ENCODE measurements at places on chromosomes 6 and 20. TPM values are rescaled to one million over a fixed set of nuclear protein-coding genes. Genes with fewer than 3 reads are reported as not detected.

GRCh38 chr6:1605004-1605892 lies 4.5 kb upstream of the FOXC1 start:
- no peaks in the 10 kb centered on the region for H3K36me3 ChIP-seq
- H3K27me3 ChIP-seq, result peaks cover 88% of the 10 kb centered on the region
- H3K4me1 ChIP-seq, result peaks cover 34% of the 10 kb centered on the region
- peak overlapping the region; percentile 30 for H3K4me3 ChIP-seq
- no peak for DNase-seq

The PTK7 gene
- total RNA-seq, result 40.2 TPM

The HRH3 gene
- 0.35 TPM for total RNA-seq

GRCh38 chr6:128889870-128890269 lies 6.9 kb downstream of the LAMA2 start:
- DNase-seq, result no peak
- H3K4me3 ChIP-seq, result no peak overlapping the region
- H3K4me1 ChIP-seq, result no peaks in the 10 kb centered on the region

The SIRPD gene
- total RNA-seq, result not detected

The CTAGE9 gene
- not detected for total RNA-seq

DNA sequence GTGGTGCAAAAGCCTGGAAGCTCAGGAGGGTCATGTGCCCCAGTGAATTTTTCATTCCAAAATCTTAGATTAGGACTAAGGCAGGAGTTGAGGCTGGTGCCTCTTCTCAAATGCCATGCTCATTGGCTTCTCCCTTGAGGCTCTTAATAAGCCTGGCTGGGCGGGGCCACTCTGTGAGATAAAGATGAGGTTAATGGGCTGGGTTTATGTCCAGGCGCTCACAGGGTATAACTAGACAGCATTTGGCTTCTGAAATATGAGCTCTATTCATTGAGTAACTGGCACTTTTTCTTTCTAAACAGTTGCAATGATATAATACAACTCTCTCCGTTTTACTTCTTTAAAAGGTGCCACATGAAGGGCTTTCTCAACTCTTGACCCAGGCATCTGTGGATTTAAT lies 156.3 kb downstream of the SCML4 start:
- H3K27me3 ChIP-seq, result no peaks in the 10 kb centered on the region
- peak overlapping the region; percentile 90 for H3K27ac ChIP-seq
- H3K4me3 ChIP-seq, result no peak overlapping the region

DNA sequence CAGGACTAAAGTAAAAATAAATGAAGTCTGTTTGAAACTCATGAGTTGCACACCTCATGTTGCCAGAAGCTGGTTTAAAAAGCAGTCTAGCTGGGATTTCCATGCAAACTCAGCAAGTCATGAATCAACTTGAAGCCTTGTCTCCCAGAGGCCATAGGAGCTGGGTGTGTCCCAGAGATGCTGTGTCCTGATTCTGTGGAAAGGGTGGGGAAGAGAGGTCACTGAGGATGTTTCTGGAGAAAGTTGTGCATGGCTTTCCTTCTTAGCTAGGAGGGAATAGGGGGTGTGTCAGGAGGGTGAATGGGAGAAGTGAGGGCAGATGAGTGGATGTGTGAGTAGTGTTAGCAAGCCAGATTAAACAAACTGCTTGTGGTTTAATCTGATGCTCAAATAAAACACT lies 111.3 kb downstream of the ADAT2 start:
- no peak overlapping the region for H3K4me3 ChIP-seq
- H3K36me3 ChIP-seq, result no peaks in the 10 kb centered on the region
- H3K27ac ChIP-seq, result no peak overlapping the region
- no peaks in the 10 kb centered on the region for H3K27me3 ChIP-seq

DNA sequence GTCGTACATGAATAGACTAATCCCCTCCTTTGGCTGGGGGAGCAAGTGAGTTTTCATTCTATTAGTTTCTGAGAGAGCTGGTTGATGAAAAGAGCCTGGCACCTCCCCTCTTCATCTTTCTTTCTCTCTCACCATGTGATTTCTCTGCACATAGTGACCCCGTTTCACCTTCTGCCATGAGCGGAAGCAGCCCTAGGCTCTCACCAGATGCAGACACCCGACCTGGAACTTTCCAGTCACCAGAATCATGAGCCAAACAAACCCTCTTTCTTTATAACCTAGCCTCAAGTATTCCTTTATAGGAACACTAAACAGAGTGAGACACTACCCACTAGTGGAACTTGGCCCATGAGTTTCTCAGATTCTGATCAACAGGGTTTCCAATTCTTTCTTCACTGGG lies 16.4 kb downstream of the OTOR start:
- no peak overlapping the region for H3K27ac ChIP-seq
- H3K36me3 ChIP-seq, result no peaks in the 10 kb centered on the region
- H3K27me3 ChIP-seq, result peaks cover 2% of the 10 kb centered on the region
- no peak overlapping the region for H3K4me3 ChIP-seq
- peaks cover 7% of the 10 kb centered on the region for H3K4me1 ChIP-seq
- no peak for DNase-seq

- no peaks in the 10 kb centered on the region for H3K36me3 ChIP-seq
- H3K27ac ChIP-seq, result no peak overlapping the region
- H3K4me3 ChIP-seq, result no peak overlapping the region
- no peaks in the 10 kb centered on the region for H3K4me1 ChIP-seq
- no peaks in the 10 kb centered on the region for H3K27me3 ChIP-seq
Observed at GRCh38 chr6:50608421-50608820, 104.9 kb upstream of the TFAP2D start.

DNA sequence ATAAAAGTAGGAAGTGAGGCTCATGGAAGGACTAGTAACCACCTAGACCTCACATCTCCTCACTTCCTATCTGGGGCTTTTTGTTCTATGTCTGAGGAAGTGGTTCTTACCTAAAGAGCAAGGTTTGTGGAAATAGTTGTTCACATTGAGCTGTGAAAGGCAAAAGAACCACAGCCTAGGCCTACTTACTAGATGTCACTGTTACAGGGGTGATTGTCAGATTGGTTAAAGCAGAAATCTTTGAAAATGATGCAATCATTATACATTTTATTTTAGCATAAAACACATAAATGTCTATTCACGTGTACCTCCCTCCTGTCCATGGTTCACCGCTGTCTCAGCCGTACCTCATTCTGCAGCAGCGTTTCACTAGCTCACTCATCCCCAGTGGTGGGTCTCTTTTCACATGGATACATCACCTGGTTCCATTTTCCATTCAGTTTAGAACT lies 268.8 kb downstream of the TMEM242 start:
- H3K27me3 ChIP-seq, result no peaks in the 10 kb centered on the region
- no peak for DNase-seq
- H3K4me3 ChIP-seq, result no peak overlapping the region
- H3K36me3 ChIP-seq, result no peaks in the 10 kb centered on the region

GRCh38 chr20:53142225-53143127 lies 170.3 kb downstream of the TSHZ2 start:
- no peak overlapping the region for H3K4me3 ChIP-seq
- no peak overlapping the region for H3K27ac ChIP-seq
- no peaks in the 10 kb centered on the region for H3K36me3 ChIP-seq

GRCh38 chr6:53240761-53241160 lies 92.1 kb upstream of the GCM1 start:
- no peak for DNase-seq
- no peak overlapping the region for H3K4me3 ChIP-seq
- no peaks in the 10 kb centered on the region for H3K27me3 ChIP-seq
- H3K27ac ChIP-seq, result no peak overlapping the region

The DDAH2 gene
- total RNA-seq, result 101 TPM

- no peak overlapping the region for H3K4me3 ChIP-seq
- H3K27ac ChIP-seq, result no peak overlapping the region
- no peaks in the 10 kb centered on the region for H3K36me3 ChIP-seq
- H3K27me3 ChIP-seq, result peaks cover 3% of the 10 kb centered on the region
- no peaks in the 10 kb centered on the region for H3K4me1 ChIP-seq
- DNase-seq, result no peak
Observed at GRCh38 chr6:151822252-151823111, 15.0 kb downstream of the ESR1 start.

The TRIM15 gene
- not detected for total RNA-seq

DNA sequence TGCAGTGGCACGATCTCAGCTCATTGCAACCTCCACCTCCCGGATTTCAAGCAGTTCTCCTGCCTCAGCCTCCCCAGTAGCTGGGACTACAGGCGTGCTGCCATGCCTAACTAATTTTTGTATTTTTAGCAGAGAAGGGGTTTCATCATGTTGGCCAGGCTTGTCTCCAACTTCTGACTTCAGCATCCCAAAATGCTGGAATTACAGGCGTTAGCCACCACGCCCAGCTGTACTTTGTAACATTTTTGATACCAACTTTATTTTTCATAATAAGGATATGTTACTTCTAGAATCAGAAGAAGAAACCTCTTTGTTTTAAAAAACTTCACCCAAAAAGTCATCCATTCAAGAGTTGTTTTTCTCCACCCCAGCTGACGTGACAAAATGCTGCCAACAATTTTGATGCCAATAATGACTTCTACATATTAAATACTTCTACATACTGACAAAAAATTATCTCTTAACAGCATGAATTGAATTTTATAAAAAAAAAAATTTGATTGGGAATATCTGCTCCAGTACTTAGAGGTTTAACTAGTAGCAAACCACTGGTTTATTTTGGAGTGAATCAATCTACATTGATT lies 22.5 kb upstream of the PRIM2 start:
- H3K36me3 ChIP-seq, result no peaks in the 10 kb centered on the region
- H3K4me3 ChIP-seq, result no peak overlapping the region
- H3K27ac ChIP-seq, result no peak overlapping the region
- peak; percentile 65 for DNase-seq

GRCh38 chr6:114634016-114634415 lies 291.2 kb upstream of the HS3ST5 start:
- no peak overlapping the region for H3K27ac ChIP-seq
- DNase-seq, result no peak
- no peaks in the 10 kb centered on the region for H3K4me1 ChIP-seq
- H3K4me3 ChIP-seq, result no peak overlapping the region
- H3K27me3 ChIP-seq, result no peaks in the 10 kb centered on the region
- H3K36me3 ChIP-seq, result no peaks in the 10 kb centered on the region

GRCh38 chr6:57298741-57299140 lies 18.7 kb upstream of the PRIM2 start:
- peak; percentile 28 for DNase-seq
- H3K27ac ChIP-seq, result no peak overlapping the region
- H3K27me3 ChIP-seq, result no peaks in the 10 kb centered on the region
- H3K4me1 ChIP-seq, result peaks cover 7% of the 10 kb centered on the region

The MYCT1 gene
- 18.3 TPM for total RNA-seq

The MYB gene
- 0.40 TPM for total RNA-seq

DNA sequence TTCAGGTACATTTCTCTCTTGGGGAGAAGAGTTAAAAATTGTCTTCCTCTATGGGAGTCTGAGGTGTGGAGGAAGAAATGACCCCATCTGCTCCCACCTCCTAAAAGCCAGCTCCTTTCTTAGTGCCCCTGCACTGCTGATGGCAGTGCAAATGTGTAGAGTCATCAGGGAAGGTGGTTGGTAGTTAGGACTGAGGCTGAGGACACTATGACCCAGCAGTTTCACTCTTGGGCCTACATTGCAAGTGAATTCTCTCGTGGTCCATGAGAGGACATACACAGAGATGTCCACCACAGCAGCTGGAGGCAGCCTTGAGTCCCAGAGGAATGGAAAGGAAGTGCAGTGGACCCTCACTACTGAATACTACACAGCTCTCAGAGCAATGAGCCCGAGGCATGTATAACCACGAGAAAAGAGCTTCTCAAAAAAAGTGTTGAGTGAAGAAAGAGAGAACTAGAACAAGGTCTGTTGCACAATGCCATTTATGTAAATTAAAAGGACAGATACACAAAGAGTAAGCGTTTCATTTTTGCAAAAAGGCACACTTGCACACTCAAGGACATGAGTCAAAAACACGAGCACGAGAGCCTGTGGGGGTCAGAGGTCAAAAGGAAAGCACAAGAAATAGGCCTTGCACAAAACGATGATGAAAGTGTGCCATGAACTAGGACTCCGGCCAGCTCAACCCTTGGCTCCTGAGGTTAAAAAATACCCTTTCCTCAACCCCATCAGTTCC lies 308.2 kb upstream of the PRND start:
- H3K4me1 ChIP-seq, result no peaks in the 10 kb centered on the region
- H3K27ac ChIP-seq, result no peak overlapping the region
- H3K4me3 ChIP-seq, result no peak overlapping the region
- no peak for DNase-seq

GRCh38 chr6:41798901-41799558 lies 11.5 kb downstream of the TOMM6 start:
- no peak overlapping the region for H3K4me3 ChIP-seq
- H3K36me3 ChIP-seq, result peaks cover 29% of the 10 kb centered on the region
- H3K27me3 ChIP-seq, result no peaks in the 10 kb centered on the region
- H3K4me1 ChIP-seq, result no peaks in the 10 kb centered on the region
- no peak overlapping the region for H3K27ac ChIP-seq

- no peak overlapping the region for H3K4me3 ChIP-seq
- DNase-seq, result peak; percentile 51
- H3K27ac ChIP-seq, result no peak overlapping the region
- H3K27me3 ChIP-seq, result no peaks in the 10 kb centered on the region
- no peaks in the 10 kb centered on the region for H3K4me1 ChIP-seq
Observed at GRCh38 chr6:130744576-130745366, 82.4 kb upstream of the SMLR1 start.

The TDRD6 gene
- total RNA-seq, result 0.22 TPM

The KHDC1L gene
- 0.13 TPM for total RNA-seq

DNA sequence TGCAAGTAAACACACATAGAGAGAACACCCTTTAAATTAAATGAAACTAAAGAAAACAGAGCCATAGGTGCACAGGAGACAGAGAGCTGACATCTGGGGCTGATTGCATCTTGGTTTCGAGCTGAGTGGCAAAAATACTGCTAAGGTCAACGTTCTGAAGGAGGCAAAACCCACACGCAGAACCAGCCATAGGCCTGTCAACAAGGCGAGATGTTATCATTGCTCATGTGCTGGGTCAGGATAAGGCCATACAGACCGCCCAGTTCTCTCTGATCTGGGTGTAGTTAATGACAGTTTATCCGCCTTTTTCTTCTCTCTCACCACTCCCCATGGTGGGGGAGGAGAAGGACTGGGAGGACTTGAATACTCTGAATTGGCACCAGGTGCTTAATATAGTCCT lies 4.5 kb upstream of the FAM110A start:
- H3K4me3 ChIP-seq, result no peak overlapping the region
- no peak for DNase-seq
- H3K36me3 ChIP-seq, result no peaks in the 10 kb centered on the region
- H3K4me1 ChIP-seq, result peaks cover under 1% of the 10 kb centered on the region
- H3K27ac ChIP-seq, result no peak overlapping the region

The GPX5 gene
- not detected for total RNA-seq

GRCh38 chr6:7587631-7588100 lies 2.3 kb upstream of the SNRNP48 start:
- H3K4me1 ChIP-seq, result peaks cover 6% of the 10 kb centered on the region
- H3K36me3 ChIP-seq, result no peaks in the 10 kb centered on the region
- H3K4me3 ChIP-seq, result no peak overlapping the region
- no peak overlapping the region for H3K27ac ChIP-seq
- no peak for DNase-seq
